ENCODE measurements at places on chromosomes 12 and 14. TPM values are rescaled to one million over a fixed set of nuclear protein-coding genes. Genes with fewer than 3 reads are reported as not detected.

Gene SPIC
- not detected for total RNA-seq

Gene IL22
- not detected for total RNA-seq

Gene LTB4R
- 4.0 TPM for total RNA-seq

Gene ESRRB
- total RNA-seq = not detected

Gene PLEKHH1
- total RNA-seq = 7.6 TPM

Gene RNF41
- total RNA-seq = 48.4 TPM

Gene INHBC
- total RNA-seq = not detected

Gene PZP
- total RNA-seq = not detected

Gene FAM222A
- 0.52 TPM for total RNA-seq

Gene PTPN6
- 37.5 TPM for total RNA-seq

Gene CPNE8
- 7.1 TPM for total RNA-seq

Gene A2ML1
- total RNA-seq = not detected

Gene DEPDC4
- 1.0 TPM for total RNA-seq

Gene KRT78
- total RNA-seq = not detected

Gene COL2A1
- total RNA-seq = 0.69 TPM

Gene CATSPERB
- not detected for total RNA-seq

Gene ADIPOR2
- total RNA-seq = 22.6 TPM

Gene SYNJ2BP
- 13.1 TPM for total RNA-seq

Gene TUBA1C
- total RNA-seq = 2,573 TPM

Gene PMEL
- total RNA-seq = 3.7 TPM

Gene STYK1
- total RNA-seq = 4.6 TPM

Gene SUSD6
- 7.5 TPM for total RNA-seq

Gene SLC25A21
- 1.5 TPM for total RNA-seq

Gene FGF6
- not detected for total RNA-seq
